ENCODE measurements at places on chromosomes 11 and 22.

GRCh38 chr22:27022274-27022895, 365.0 kb downstream of the MIAT start:
- DNase-seq, result no peak

DNA sequence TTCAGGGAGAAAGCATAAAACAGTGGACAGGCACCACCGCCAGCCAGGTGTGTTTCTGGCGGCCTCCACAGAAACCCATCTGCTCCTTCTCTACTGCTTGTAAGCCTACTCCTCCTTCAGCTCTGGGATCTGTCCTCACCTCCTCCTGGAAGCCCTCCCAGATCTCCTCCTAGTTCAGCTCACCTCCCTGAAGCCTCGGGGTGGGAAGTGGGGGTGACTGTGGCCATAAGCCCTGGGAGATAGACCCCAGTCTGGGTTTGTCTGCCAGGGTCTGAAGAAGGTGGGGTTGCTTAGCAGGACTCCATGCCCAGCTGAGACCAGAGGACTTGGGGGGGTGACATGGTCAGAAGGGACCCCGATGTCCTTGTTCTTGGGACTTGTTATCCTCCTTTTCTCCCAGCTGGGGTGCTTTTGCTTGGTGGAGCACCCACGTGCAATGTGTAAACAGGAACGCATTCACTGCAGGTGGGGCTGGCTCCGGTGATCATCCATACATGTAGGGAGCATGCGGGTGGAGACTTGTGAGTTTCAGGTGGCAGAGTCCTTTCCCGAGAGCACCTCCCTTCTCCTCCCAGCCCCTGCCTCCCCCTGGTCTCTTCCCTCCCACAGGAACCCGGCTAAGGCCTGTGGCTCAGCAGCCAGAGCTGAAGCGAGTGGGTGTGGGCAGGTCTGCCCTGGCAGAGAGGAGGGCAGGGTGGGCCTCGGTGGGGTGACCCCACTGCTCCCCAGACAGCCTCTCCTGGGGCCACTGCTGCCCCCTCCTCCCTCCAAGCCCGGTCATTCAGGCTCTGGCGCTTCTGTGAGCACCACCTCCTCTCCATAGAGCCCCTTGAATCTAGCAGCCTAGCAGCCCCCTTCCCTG, 25.9 kb downstream of the MRGPRG start:
- no peak for DNase-seq

GRCh38 chr11:124970925-124971324, 16.9 kb downstream of the CCDC15 start:
- no peak for DNase-seq

GRCh38 chr11:21625982-21626381, 566.9 kb upstream of the ANO5 start:
- no peak for DNase-seq

- DNase-seq, result no peak
Observed at GRCh38 chr11:1081601-1082311, 7.1 kb downstream of the MUC2 start.

- no peak for DNase-seq
Observed at GRCh38 chr22:48754611-48755058, 1073.0 kb downstream of the BRD1 start.

DNA sequence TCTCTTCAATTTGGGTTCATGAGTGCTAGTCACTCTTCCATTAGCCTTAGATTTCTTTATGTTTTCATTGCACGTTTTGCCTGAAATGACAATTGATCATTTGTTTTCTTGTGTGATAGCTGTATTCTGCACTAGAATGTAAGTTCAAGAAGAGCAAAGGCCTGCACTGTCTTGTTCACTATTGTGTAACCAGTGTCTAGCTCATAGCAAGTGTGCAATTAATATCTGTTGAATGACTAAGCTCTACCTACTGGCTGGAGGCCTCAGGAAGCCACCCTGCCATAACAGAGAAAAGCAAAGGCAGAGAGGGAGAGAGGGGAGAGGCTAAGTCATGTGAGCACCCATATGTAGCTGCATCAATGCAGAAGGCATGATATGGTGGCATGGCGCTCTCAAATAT, 292.8 kb upstream of the SYN3 start:
- no peak for DNase-seq

GRCh38 chr22:29078869-29079207, 6.0 kb downstream of the KREMEN1 start:
- no peak for DNase-seq

GRCh38 chr22:24833881-24834495, 28.0 kb downstream of the SGSM1 start:
- no peak for DNase-seq

DNA sequence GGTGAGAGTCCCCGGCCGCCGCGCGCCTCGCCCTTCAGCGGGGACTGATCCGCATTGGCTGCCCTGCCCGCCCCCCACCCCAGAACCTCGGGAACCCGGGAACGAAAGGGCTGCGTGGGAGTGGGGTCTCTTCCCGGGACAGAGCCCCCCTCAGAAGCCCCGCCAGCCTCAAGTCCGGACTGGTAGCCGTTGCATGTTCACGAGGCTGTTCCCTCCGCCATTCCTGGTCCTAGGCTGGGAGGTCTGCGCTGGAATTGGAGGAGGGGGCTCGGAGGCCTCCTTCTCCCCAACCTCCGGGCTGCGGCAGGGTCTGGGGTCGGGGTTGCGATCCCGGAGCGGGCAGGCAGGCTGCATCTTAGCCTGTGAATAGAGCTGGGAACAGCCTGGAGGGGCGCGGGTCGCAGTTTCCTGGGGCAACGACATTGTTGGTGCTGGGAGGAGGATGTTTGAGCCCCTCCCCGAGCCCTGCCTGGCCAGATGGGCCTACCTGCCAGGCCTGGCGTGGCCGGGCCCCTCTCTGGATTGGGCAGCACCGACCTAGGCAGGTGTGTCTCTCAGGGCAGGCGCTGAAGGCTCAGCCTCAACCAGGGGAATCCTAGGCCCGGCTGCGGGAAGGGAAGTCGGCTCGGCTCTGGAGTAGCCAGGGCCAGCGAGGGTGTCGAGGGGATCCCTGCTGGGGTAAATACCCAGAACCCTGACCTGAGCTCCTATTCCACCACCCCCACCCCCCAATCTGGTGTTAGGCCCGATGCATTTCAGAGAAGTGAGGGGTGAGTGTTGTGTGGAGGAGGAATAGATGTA, 670 bp downstream of the MAPK8IP1 start:
- no peak for DNase-seq

DNA sequence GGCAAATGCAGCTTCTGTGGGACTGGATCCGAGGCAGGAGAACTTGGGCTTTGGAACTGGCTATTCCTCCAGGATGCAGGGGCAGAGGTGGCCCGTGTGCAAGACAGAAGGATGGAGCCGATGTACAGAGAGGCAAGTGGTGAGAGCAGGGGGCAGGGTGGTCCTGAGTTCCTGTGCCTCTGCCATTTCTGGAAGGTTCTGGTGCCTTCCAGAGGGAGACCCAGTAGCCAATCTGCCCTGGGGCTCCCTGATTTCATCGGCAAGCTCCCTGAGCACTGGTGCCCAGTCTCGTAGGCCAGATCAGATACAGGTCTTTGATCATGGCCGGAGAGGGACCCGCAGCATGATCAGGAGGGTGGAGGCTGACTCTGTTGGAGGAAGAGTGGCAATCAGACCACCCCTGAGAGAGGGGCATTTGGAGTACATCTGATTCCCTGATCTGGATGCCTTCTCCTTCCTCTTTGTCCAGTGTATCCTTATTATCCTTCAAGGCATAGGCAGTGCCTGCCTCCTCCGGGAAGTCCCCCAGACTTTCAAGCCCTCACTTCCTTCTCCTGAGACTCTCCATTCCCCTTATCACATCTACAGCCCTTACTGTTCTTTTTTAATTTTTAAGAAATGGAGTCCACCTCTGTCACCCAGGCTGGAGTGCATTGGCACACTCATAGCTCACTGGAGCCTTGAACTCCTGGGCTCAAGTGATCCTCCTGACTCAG, 9.7 kb downstream of the MRGPRD start:
- DNase-seq, result no peak

- no peak for DNase-seq
Observed at GRCh38 chr11:82267186-82267585, 466.5 kb downstream of the FAM181B start.

GRCh38 chr11:526192-526591, 9.2 kb downstream of the HRAS start:
- no peak for DNase-seq

DNA sequence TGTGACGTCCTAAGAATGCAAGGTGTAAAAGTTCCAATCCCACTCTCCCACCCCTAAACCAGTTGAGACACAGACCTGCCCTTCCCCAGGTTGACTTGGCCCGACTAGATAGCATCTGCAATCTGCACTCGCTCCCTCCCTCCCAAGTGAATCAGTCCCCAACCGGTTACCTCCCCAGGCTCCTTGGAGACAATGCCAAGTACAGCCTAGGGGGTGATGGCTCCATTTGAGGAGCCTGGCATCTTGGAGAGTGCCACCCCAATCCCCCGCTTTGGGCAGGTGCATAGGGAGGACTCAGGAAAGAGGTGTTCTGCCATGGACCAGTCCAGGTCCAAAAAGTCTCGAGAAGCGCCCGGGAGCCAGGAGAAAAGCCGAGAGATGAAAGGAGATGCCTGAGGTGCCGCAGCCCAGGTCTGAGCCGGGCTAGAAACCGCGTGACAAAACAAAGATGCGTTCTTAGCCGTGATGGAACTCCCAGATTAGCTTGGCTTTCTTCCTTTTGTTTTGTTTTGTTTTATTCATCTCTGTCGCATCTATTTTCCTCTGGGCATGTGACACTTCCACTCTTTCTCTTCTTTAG, 18.7 kb upstream of the SNX32 start:
- no peak for DNase-seq

GRCh38 chr11:74603845-74604244, 11.5 kb downstream of the POLD3 start:
- DNase-seq, result no peak

DNA sequence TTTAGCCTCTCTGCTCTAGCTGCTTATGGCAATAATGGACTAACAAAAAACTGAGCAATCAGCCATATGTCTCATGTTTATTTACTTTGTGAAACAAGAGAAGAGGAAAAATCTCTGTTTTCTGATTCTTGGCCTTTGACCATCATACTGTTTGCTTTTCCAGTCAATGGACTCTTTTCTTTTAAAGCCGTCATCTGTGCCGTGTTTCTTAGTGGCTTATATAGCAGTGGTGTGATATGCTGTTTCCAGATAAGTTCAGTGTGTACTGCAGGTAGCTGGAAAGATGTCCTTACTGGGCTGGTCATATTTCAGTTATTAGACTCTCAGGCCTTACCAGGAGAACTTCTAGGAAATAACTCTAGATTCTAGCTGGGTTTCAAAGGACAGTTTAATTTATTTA, 33.6 kb upstream of the TECTA start:
- no peak for DNase-seq

DNA sequence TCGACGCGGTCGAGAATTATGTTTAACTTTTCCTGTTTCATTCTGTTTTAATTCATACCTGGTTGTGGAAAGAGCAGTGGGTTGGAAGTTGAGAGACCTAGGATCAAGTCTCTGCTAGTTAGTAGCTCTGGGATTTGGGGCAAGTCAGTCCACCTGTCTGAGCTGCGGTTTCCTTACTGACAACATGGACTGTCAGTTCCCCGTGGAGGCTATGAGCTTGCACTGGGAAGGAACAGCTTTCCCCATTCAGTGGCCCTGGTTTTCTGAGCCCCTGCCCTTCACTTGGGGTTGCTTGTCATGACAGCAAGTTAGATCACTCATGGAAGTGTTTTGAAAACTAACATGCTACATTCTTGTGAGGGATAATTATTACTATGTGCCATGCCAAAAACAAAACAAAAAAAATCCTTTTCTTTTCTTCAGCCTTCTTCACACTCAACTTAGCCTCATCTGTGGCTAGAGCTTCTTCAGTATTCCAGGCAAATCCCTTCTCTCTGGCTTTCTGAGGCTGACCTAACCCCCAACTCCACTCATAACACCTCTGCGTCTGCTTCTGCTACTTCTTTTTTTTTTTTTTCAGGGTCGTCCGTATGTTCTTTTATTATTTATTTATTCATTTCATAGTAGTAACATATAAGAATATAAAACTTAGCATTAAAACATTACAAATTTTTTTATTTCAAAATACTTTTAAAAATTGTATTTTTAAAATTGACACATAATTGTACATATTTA, 43.0 kb upstream of the ZBED5 start:
- DNase-seq, result no peak

GRCh38 chr11:104705490-104706190, 192.6 kb downstream of the CASP12 start:
- peak; percentile 43 for DNase-seq

DNA sequence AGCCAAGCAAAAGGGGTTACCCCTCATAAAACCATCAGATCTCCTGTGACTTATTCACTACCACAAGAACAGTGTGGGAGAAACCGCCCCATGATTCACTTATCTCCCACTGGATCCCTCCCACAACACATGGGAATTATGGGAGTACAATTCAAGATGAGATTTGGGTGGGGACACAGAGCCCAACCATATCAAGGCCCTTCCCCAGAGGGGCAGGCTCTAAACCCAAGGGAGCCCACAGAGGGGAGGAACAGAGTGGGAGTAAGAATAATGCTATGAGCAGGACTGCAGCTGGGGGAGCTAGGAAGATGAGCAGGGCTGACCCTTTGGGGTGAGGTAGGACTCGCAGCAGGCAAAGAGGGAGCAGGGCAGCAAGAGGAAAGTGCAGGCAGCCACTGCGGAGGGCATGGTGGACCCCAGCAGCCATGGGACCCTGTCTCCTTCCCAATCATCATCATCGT, 59.3 kb downstream of the CD82 start:
- no peak for DNase-seq

DNA sequence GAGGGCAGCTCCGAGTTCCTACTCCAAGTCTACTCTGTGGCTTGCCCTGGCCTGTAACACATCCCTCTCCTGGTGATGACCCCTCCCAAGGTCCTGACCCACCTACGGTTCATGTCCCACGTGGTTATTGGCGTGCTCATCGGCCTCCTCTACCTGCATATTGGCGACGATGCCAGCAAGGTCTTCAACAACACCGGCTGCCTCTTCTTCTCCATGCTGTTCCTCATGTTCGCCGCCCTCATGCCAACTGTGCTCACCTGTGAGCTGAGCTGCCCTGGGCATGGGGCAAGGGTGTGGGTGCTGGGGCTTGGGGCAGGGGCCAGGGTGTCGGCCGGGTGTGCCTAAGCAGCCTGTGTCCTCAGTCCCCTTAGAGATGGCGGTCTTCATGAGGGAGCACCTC, 9.6 kb downstream of the ABCG4 start:
- no peak for DNase-seq

- no peak for DNase-seq
Observed at GRCh38 chr22:34669001-34669400, 397.0 kb upstream of the ISX start.

GRCh38 chr11:105948918-105949590, 73.0 kb downstream of the MSANTD4 start:
- no peak for DNase-seq

GRCh38 chr11:75197512-75198277, 42.9 kb upstream of the TPBGL start:
- DNase-seq, result no peak

GRCh38 chr22:32546496-32546895, 71.9 kb downstream of the FBXO7 start:
- DNase-seq, result no peak

- DNase-seq, result no peak
Observed at GRCh38 chr11:96091476-96091875, 167.6 kb upstream of the MTMR2 start.

DNA sequence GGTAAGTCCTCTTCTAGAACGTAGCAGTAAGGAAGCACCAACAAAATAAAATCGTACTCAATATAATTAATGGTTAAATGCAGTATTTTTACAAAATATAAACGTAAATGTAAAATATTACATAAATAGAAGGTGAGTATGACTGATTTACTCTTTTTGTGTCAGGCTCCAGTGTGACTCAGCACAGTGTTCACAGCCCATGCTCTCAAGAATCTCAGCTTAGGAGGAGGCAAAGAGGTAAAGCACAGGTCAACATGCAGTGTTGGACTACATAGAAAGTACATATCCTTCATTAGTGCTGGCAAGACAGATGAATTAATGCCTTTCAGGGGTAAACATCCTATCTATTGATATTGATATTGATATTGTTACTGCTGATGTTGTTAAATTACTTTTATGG, 2050.6 kb upstream of the RAG2 start:
- DNase-seq, result no peak

Measured in stimulated activated CD4-positive, alpha-beta T cell treated with anti-CD3 and anti-CD28 coated beads, Interleukin-1b, Interleukin-23, amount 100 ng/mL, for 24 hours (primary cell).